ENCODE measurements at places on chromosomes 1 and 21. TPM values are rescaled to one million over a fixed set of nuclear protein-coding genes. Genes with fewer than 3 reads are reported as not detected.

The CBR3 gene
- 26.3 TPM for total RNA-seq

The KCNE2 gene
- not detected for total RNA-seq

The RAB29 gene
- total RNA-seq, result 19.5 TPM

The KRTAP19-1 gene
- not detected for total RNA-seq

The RNU5D-1 gene
- total RNA-seq, result not detected

The BARHL2 gene
- total RNA-seq, result not detected

The UMODL1 gene
- total RNA-seq, result not detected

The CDA gene
- 1.3 TPM for total RNA-seq

The LEFTY2 gene
- total RNA-seq, result not detected

The GJB5 gene
- not detected for total RNA-seq

The GSTM1 gene
- total RNA-seq, result 0.15 TPM

The FCER1G gene
- not detected for total RNA-seq

The LRP8 gene
- 3.3 TPM for total RNA-seq

The PLOD1 gene
- 321 TPM for total RNA-seq

The LCE1A gene
- not detected for total RNA-seq

The AKT3 gene
- 31.4 TPM for total RNA-seq

The VANGL2 gene
- total RNA-seq, result under 0.01 TPM

The PRMT2 gene
- total RNA-seq, result 196 TPM

The MIXL1 gene
- total RNA-seq, result not detected

The PARP1 gene
- 104 TPM for total RNA-seq

The AMPD1 gene
- total RNA-seq, result not detected

The KMO gene
- total RNA-seq, result 0.17 TPM

The ELAPOR1 gene
- 0.33 TPM for total RNA-seq

The TINAGL1 gene
- 0.99 TPM for total RNA-seq

The TBX19 gene
- 2.0 TPM for total RNA-seq

The PCP4L1 gene
- not detected for total RNA-seq

The COL9A2 gene
- total RNA-seq, result 7.1 TPM

The YBX1 gene
- 829 TPM for total RNA-seq

The TNNI3K gene
- 1.8 TPM for total RNA-seq

The OR11L1 gene
- total RNA-seq, result not detected

The S100A7 gene
- total RNA-seq, result not detected

The AKNAD1 gene
- not detected for total RNA-seq

The ANKRD35 gene
- 5.5 TPM for total RNA-seq
